Chondrocyte (in vitro differentiated cells): ENCODE measurements at places on chromosomes 3 and 15. TPM values are rescaled to one million over a fixed set of nuclear protein-coding genes. Genes with fewer than 3 reads are reported as not detected.

The GOLGA8S gene
- total RNA-seq = 0.32 to 0.94 TPM (median 0.46 TPM) in 3 replicates

The CLSTN2 gene
- total RNA-seq = 63.7 to 92.7 TPM (median 65.0 TPM) in 3 replicates

GRCh38 chr3:129598000-129598381 lies 8.5 kb downstream of the PLXND1 start:
- no peak for DNase-seq

- DNase-seq = no peak
Measured at GRCh38 chr3:7000501-7000900, 139.6 kb downstream of the GRM7 start.
